ENCODE measurements at places on chromosomes 3 and 15.
A peak's percentile ranks its signal among the peaks of the same experiment; 100 is the strongest.

DNA sequence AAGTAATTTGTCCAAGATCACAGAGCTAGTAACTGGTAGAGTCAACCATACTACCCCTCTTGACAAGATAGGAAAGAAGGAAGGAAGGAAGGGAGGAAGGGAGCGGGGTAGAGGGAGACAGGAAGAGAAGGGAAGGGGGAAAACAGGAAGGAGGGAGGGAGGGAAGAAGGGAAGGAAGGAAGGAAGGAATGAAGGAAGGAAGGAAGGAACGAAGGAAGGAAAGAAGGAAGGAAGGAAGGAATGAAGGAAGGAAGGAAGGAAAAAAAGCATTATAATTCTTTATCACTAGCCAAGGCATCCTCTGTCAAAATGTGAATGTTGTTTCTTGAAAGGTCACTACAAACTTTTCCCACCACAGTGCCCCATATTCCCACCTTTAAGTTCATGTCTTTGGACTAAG, 223.6 kb downstream of the SHQ1 start:
- DNase-seq: no peak

GRCh38 chr3:138195481-138195880, 8.4 kb downstream of the ARMC8 start:
- no peak for DNase-seq

DNA sequence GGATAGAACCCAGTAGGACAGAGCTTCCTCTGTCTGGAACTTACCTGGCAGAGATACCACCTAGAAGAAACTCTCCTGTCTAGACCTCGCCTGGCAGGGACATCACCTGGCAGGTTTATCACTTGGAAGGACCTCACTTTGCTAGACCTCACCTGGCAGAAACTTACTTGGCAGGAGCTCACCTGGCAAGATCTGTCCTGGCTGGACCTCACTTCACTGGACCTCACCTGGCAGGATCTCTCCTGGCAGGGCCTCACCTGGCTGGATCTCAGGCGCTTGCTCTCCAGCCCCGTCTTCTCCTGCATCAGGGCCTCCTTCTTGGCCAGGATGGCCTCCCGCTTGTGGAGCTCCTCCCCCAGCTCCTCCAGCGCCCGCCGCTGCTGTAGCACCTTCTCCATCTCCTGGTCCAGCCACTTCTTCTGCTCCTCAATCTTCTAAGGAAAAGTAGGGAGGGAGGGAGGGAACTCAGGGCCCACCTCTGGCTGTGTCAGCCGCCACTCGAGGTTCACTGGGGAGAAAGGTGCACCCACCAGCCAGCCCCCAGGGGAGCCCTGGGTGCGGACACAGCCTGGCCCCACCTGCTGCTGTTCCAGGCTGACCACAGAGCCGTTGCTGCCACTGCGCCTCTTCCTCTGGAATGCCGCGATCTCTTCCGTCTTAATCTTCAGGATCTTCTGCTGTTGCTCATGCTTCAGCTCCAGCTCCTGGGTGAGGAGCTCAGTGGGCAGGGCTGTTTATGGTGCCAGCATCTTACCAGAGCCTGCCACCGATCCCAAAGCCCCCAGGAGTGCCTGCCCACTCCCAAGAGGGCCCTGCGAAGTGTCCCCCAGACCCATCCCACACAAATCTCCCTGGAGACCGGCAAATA, 22.5 kb downstream of the KIF7 start:
- DNase-seq: no peak

DNA sequence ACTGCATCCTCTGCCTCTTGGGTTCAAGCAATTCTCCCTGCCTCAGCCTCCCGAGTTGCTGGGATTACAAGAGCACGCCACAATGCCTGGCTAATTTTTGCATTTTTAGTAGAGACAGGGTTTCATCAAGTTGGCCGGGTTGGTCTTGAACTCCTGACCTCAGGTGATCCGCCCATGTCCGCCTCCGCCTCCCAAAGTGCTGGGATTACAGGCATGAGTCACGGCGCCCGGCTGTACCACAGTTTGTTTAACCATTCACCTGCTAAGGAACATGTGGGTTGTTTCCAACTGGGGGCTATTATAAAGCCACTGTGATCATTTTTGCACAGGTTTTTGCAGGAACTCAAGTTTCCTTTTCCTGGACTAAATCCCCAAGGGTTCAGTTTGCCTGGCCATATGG, 123.2 kb upstream of the RAP2B start:
- DNase-seq: no peak

DNA sequence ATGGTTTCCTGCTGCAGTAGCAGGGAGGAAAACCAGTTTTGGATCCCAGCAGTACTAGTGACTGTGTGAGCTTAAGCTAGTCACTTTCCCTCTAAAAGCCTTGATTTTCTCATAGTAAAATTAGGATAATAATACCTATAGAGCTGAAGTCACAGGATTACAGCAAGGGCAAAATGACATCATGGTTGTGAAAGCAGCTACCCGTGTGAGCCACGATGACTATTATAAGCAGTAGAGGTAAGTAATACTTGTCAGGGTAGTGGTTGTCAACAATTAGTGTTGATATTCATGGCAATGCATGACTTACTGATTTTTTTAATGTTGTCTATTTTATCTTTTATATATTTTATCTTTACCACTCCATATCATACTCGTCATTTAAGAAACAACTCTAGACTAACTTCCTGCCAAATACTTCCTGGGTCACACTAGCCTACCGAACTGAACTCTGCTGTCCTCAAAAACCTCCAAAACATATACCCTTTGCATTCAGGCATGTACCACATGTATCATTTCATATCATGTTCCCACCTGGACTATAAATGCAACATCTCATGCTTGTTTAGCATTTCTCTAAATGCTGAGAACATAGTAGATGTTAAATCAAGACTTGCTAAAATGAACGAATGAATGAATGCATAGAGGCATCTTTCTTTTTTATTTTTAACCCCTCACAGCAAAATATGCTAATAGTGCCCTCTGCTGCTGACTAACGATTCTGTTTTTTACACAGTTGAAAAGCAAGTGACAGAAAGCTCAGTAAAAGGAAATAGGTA, 172.6 kb downstream of the P3H2 start:
- peak; percentile 18 for DNase-seq

GRCh38 chr15:101167753-101168462, 83.9 kb downstream of the CHSY1 start:
- DNase-seq: no peak

GRCh38 chr15:78730955-78731354, 80.3 kb downstream of the ADAMTS7 start:
- DNase-seq: no peak

DNA sequence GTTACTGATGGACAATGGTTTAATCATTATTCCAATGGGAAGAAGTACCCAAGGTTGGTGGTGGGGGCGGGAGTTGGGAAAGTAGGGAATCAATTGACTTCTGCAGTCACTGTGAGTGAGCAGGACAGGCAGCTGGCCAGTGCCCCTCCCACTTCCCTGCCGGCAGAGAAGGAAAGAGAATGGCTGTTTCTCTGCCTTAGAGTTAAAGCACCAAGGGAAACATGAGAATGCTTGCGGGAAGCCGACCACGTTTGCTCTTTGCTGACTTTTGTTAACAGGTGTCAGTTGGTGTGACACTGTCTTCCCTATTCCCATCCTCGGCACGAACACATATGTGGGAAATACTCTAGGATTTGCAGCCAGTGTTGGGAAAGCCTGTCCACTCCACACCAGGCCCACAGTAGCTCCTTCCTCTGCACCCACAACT, 33.5 kb upstream of the MFSD1 start:
- DNase-seq: no peak

DNA sequence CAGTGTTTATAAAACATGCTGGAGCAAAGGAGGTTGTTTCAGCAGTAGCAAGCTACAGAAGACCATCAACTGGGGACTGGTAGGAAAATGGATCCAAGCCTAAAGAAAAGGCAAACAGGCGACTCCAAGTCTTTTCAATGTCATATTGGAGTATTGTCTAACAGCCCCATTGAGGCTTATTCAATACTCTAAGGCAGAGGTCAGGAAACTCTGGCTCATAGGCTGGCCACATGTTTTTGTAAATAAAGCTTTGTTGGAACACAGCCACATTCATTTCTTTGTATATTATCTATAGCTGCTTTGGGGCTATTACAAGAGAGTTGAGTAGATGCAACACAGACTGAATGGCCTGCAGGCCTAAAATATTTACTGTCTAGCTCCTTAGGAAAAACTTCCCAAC, 77.5 kb downstream of the RPL22L1 start:
- DNase-seq: no peak

DNA sequence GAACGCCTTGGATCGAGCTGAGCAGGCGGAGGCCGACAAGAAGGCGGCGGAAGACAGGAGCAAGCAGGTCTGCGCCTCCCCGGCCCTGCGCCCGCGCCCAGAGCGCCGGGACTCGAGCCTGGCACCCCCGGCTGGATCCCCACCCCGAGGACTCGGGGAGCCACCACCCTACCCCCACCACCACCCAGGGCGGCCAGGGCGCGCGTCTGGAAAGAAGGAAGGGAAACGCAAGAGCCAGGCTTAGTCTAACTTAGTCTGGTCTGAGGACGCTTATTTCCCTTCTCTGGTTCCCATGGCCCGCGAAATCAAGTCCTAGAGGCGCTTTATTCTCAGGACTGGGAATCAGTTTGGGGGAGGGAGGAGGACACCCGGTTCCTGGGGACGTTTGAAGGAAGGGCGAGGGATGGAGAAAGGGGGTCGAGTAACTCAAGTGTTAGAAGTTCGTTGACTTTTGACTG, 359 bp downstream of the TPM1 start:
- no peak for DNase-seq

- no peak for DNase-seq
These were observed 315.5 kb downstream of the FHIT start for GRCh38 chr3:60935709-60936108.

- DNase-seq: no peak
These were observed 248.6 kb downstream of the OPA1 start for GRCh38 chr3:193841581-193841980.

DNA sequence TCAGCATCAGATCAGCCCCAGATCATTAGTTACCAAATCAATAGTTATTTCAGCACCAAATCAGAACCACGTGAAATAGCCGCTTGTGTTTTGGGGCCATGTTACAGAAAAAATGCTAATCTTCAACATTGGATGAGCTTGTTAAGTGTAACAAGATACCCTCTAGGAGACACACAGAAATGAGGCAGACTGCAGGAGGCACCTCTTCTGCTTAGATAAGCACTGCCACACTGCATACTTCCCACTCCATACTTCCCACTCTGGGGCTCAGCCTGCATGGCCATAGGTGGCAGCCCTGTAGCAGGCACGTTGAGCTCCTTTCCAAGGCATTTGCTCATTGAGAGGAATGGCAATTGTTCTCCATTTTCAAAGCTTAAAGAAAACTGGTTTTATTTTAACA, 73.3 kb downstream of the CHCHD6 start:
- no peak for DNase-seq

GRCh38 chr3:20288050-20288449, 102.0 kb upstream of the SGO1 start:
- DNase-seq: no peak

DNA sequence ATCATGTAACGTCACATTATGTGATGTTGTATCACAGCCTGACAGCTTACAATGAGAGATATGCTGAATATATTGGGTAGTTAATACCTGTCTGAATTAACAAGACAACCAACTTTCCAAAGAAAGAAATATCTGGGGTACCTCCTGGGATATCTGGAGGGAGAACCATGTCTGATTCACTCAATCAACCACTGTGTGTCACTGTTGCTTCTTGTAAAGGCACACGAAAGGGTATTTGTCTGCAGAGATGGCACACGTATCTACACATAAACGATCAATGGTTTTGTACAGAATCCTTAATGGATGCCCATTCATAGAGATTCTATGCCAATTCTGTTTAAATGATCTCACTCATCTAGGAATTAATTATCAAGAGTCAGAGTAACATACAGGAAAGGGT, 252.1 kb upstream of the TMCO5A start:
- DNase-seq: no peak

- no peak for DNase-seq
These were observed 101.6 kb upstream of the RAD18 start for GRCh38 chr3:9064850-9065249.

DNA sequence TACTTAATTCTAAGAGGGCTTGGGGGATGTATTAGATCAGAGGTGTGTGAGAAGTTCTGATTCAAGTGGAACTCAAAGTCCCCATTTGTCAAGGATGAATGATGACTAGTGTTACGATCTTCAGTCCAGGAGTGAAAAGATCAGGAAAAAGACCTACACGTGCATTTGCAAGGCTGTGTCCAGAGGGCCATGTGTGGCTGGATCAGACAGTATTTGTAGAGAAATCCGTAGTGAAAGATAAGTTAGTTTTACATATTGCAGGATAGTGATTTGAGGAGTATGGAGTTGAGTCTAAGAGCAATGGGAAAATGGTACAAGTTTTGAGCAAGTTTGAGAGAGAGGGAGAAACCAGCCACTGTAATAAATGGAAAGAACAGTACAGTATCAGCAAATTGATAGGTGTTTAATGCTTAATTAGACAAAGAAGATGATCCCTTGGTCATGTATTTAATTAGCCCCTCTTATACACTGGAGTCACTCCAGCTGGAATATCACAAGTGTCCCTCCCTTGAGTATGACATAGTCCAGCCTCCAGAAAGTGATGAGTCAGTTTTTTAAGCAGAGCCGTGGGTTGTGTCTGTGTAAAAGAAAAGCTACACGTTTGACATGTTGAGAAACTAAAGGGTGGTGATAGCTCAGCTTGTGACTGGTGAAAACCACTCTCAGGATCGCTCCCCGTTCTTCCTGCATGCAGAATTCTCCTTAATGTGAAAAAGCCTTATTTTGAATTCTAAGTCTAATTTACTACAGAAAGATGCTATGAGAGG, 348.8 kb downstream of the ROBO1 start:
- DNase-seq: no peak

DNA sequence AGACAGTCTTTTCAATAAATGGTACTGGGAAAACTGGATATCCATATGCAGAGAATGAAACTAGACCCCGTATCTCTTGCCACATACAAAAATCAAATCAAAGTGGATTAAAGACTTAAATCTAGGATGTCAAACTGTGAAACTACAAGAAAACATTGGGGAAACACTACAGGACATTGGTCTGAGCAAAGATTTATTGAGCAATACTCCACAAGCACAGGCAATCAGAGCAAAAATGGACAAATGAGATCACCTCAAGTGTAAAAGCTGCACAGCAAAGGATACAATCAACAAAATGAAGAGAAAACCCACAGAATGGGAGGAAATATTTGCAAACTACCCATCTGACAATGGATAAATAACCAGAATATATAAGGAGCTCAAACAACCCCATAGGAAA, 38.4 kb upstream of the MBNL1 start:
- DNase-seq: no peak

All from left renal cortex interstitium (tissue), 4 donors.